ENCODE measurements at places on chromosomes 11 and 22.

DNA sequence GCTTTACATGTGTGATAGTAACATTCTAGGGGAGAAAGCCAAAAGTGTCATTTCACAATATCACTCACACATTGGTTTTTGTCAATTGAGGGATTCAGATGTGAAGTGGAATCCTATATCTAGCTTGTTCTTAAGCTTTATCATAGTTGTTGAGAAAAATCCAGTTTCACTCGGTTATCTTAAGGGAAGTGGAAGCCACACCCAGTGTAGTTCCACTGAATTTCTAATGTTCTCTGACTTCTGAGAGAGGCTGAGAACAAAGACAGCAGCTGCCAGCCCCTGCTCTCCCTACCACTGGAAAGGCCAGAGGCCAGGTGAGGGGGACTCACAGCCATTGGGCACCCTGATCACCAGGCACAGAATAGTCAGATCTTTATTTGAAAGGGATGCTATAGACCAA lies 53.7 kb downstream of the THAP12 start:
- DNase-seq, result no peak

DNA sequence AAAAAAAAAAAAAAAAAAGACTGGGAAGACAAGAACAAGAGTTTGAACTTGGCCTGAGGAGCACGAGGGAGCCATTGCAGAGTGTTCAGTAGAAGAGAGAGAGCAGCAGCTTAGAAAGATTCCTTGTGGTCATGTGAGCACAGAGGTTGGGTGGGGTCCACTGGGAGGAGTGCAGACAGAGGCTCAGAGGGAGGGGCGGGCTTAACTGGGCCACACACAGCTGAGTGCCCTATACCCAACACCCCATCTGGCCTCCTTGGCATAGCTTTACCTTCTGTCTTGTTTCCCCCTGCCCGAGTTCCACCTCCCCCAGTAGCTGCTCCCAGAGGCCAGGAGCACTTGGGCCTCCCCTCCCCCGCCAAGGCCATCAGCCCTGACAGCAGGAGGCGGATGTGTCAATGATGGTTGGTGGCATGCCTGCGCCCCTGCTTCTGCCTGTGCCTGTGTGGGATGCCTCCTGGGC lies 12.1 kb downstream of the C11orf86 start:
- DNase-seq, result no peak

- peak; percentile 27 for DNase-seq
Measured at GRCh38 chr11:34356576-34356912, 1.3 kb downstream of the ABTB2 start.

GRCh38 chr11:22878039-22878438 lies 17.8 kb upstream of the CCDC179 start:
- no peak for DNase-seq

- DNase-seq, result no peak
Measured at GRCh38 chr11:5722622-5723021, 13.6 kb upstream of the OR56B1 start.

DNA sequence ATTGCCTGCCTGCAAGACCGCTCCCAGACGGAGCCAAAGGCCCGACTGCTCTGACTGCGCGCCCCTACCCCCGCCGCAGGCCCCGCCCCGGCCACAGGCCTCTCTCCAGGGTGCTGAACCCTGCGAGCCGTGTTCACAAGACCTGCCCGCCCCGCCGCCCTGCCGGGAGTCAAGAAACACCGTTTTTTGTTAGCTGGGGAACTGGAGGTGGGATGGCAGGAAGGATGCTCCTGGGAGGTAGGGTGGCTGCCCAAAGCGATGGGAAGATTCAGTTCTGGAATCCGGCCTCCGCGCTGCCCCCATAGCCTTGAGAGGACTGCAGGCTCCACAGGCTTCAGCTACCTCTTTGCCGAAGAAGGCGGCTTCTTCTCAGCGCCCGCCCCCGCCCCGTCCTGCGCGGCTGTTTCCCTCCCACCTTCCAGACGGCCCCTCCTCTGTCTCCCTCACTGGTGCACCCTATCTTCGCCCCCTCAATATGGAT lies 2.7 kb upstream of the PDE2A start:
- peak; percentile 86 for DNase-seq

- peak; percentile 71 for DNase-seq
Measured at GRCh38 chr22:50247748-50248147, 2.9 kb upstream of the TUBGCP6 start.

DNA sequence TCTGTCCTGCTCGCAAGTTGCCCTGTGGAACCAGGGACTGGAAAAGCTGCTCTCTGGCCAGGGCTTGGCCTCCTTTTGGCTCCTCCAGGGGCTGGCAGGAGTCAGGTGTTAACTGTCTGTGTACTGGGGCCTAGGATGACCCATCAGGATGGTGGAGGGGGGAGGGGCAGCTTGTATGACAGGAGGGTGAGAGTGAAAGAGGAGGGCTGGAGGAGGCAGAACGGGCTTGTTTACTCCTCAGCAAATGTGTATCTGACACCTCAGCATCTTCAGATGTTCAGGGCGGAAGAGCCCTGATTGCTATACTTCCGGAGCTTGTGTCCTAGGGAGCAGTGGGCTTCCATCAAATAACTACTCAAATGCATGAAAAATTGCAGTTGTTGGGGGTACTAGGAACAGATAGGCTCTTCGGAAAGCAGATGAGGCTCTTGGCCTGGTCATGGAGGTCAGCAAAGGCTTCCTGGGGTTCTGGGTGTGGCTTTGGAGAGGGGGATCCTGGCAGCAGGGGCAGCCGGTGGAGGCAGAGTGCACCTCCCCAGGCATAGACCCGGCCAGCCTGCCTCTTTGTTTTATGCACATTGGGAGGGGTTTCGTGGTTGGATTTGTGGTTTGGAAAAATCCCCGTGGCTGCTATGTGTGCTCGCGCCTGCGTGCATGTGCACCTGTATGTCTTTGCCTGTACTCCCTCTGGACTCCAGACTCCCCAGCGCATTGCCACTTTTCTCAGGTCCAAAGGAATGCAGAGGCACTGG lies 31.2 kb downstream of the CD82 start:
- peak; percentile 88 for DNase-seq

DNA sequence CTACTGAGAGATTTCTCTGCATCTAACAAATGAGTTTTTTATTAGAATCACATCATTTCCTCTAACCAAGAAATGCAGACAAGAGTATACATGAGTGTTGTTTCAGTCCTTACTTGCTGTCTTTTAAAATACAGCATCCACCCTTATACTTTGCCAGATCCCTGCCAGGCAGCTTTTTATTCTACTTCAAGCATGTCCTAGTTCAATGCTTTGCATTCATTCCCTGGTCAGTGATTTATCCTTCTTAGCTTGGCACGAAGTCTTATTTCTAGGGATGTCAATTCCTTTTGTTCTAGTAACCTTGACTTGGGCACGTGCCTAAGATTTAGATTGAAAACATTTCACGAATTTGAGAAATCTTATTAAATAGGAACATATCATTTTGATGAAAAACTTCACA lies 307.2 kb upstream of the MPPED2 start:
- no peak for DNase-seq

GRCh38 chr11:88404932-88405710 lies 67.6 kb upstream of the CTSC start:
- no peak for DNase-seq

DNA sequence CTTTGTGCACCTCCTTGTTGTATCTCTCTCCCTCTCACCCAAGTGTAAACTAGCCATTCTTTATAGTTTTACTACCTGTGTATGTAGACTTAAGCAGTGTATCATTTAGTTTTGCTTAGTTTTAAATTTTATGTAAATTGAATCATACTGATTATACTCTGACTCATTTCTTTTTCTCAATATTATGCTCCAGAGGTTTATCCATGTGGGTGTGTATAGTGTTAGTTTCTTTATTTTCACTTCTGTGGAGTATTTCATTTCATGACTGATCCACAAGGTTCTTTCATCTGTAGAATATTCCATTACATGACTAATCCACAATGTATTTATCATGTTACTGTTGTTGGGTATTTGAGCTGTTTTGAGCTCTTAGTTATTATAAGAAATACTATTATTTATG lies 62.0 kb downstream of the CCDC34 start:
- DNase-seq, result no peak

DNA sequence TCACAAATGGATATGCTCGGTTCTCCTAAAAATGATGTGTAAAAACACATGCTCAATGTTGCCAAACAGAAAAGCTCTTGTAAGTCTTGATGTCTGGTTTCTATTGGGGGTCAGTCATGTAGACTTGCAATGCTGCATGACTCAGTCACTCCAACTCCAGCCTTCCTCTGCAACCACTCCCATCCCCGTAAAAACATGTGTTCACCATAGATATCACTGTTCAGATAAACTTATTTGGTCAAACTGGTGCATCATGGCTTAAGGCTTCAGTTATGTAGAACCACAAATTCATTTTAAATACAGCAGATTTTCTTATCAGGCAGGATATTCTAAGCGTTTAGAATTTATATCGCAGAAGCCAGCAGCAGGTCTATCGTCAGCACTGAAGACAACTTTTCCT lies 298.4 kb upstream of the LUZP2 start:
- no peak for DNase-seq

- DNase-seq, result no peak
Measured at GRCh38 chr11:37352485-37352884, 754.4 kb upstream of the RAG2 start.

- no peak for DNase-seq
Measured at GRCh38 chr11:125625225-125625629, 264 bp downstream of the CHEK1 start.

DNA sequence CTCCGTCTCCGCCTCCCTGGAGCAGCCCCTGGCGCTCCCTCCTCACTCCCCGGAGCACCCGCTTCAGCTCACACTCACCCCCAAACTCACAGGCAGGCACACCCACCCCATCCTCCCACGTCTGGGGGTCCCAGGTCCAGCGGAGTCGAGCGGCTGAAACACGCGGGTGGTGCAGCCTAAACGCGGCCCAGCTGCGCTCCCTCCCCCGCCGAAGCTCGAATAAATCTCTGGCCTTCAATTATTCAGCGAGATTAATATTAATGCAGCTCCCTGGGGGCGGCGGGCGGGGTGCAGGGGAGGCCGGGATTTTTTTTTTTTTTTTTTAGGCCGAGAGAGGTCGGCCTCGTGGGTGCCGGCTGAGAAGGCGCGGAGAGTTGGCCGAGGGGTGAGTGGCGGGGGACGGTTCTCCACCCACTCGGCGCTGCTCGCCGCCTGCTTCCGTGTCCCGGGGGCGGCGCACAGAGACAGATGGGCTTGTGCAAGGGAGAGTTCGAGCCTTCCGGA lies 524 bp upstream of the SLC1A2 start:
- peak; percentile 12 for DNase-seq

- no peak for DNase-seq
Measured at GRCh38 chr11:36501236-36501635, 8.8 kb downstream of the TRAF6 start.

- no peak for DNase-seq
Measured at GRCh38 chr11:8283465-8284230, 20.0 kb upstream of the LMO1 start.

GRCh38 chr11:43948341-43949225 lies 6.1 kb downstream of the C11orf96 start:
- DNase-seq, result no peak

DNA sequence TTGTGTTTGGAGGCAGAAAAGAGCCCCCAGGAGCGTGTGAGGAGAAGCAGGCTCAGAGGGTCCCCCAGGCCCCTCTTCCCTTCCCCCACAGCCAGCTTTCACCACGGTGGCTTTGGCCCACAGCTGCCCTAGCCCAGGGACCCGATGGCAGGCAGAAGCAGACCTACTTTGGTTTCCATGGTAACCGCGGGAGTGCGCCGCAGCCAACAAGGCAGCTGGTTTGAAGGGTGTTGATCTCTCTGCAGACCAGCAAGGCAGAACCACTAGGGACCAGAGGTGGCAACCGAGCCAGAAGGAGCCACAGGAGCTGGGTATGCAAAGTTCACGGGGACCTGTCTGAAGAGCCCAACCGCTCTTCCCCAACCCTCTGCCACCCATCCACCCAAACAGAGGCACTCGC lies 69.4 kb downstream of the BUD13 start:
- DNase-seq, result no peak

- DNase-seq, result no peak
Measured at GRCh38 chr22:30354644-30355043, 2.0 kb downstream of the SF3A1 start.

GRCh38 chr11:36492724-36493304 lies 17.3 kb downstream of the TRAF6 start:
- DNase-seq, result peak; percentile 41

- DNase-seq, result peak; percentile 85
Measured at GRCh38 chr11:6402561-6402981, 12.3 kb downstream of the SMPD1 start.

- no peak for DNase-seq
Measured at GRCh38 chr11:108680271-108680670, 15.4 kb downstream of the DDX10 start.

GRCh38 chr11:15665368-15665871 lies 550.7 kb downstream of the INSC start:
- no peak for DNase-seq

GRCh38 chr11:116598556-116598955 lies 174.2 kb downstream of the BUD13 start:
- DNase-seq, result no peak

GRCh38 chr11:126465573-126466188 lies 110.2 kb downstream of the ST3GAL4 start:
- DNase-seq, result peak; percentile 59

DNA sequence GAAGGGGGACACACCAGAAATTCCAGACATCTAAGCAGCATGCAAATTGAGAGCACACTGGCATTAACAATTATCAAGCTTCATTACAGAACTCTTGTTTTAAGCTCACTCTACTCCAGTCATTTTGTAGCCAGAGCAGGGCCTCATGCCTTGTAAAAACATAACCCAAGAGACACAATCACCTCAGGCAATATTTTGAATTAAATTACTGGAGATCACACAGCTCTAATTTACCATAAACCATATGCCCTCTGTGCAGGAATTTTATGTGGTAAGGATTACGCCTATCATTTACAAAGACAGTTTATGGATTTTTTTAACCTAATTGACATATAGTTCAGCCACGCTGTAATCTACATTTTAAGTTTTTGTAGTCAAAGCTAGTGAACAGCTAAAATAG lies 414.1 kb upstream of the DDI1 start:
- DNase-seq, result no peak

- no peak for DNase-seq
Measured at GRCh38 chr22:40818192-40818746, 877 bp downstream of the SLC25A17 start.

DNA sequence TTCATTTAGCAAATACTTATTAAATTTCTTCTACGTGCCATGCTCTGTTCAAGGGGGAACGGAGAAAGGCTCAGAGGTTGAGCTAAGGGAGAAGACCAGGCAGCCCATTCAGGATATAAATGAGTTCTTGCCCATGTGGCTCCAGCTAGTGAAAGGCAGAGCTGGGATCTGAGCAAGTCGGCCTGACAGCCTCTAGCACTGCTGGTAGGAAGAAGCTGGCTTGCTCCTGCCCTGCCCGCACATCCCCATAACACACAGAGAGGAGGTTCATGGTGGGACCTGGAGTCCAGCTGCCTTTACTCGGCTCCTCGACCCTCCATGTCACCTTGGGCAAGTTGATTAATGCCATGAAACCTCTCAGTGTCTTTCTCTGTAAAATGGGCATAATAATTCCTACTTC lies 2.0 kb downstream of the SLC15A3 start:
- DNase-seq, result no peak

GRCh38 chr11:58742140-58742539 lies 10.4 kb upstream of the GLYAT start:
- DNase-seq, result no peak

Measured in activated CD4-positive, alpha-beta T cell treated with anti-CD3 and anti-CD28 coated beads for 36 hours (primary cell).